Right kidney (tissue), 9 donors: ENCODE measurements at places on chromosomes 7 and 10.

DNA sequence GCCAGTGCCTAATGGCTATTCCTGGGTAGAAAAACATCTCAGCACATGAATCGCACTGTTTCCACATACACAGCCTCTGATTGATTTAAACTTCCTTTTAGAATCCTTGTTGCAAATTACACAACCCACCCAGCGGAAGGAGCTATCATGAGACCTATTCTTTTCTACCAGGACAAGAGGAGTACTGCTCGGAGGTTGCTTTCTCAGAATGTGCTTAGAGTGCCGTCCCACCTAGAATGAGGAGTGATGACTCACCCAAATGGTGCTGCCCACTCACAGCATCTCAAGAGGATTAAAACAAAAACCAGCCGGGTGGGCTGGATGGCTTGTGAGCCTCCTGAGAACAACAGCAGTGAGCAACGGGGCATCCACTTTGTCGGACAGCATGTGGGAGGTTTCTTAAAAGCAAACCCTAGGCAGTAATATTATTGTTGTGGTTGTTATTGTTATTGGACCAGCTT, 128.9 kb downstream of the DGKI start:
- no peak for DNase-seq

DNA sequence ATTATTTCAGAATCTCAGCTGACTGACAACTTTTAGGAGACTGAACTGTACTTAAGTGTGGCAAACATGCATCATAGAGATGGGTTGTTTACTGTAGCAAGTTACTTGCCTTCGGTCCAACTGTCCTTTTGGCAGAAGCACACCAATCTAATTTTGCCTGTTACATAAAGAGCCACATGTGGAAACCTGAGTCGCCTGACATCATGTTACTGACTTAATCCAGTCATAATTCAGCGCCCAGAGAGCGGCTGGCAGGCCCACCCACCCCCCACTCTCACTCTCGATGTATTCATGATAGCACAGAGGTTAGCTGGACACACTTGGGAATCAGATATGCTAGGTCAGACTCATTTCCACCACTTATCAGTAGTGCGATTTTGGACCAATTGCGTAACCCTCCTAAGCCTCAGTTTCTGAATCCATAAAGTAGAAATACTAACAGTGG, 57.3 kb upstream of the CAPZA2 start:
- DNase-seq, result no peak

- no peak for DNase-seq
These were observed 104.3 kb upstream of the CAV2 start for GRCh38 chr7:116395141-116395791.

GRCh38 chr10:125084191-125084613, 76.2 kb downstream of the CTBP2 start:
- no peak for DNase-seq

DNA sequence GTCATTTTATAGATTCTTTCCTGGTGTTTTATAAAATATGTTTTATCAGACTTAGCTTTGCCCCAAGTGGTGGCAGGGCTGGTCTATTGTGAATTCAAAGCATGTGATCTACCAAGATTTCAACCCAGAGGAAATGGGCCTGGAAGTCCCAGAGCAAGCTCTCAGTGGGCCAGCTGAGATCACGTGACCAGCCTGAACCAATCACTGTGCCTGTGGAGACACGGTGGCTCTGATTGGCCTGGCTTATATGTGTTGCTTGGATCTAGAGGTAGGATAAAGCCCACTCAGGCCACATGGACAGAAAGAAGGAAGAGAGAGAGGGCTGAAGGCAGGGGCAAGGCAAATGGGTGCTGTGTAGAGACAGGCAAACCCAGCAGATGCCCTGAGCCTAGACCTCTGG, 65.5 kb upstream of the GATA3 start:
- no peak for DNase-seq

- no peak for DNase-seq
These were observed 19.8 kb downstream of the ERCC6 start for GRCh38 chr10:49518982-49519578.

GRCh38 chr10:63416376-63416775, 49.4 kb downstream of the JMJD1C start:
- DNase-seq, result no peak
